ENCODE measurements at places on chromosomes 12 and 14.

- no peak overlapping the region for H3K4me3 ChIP-seq
- DNase-seq, result no peak
- no peaks in the 10 kb centered on the region for H3K27me3 ChIP-seq
- no peak overlapping the region for H3K27ac ChIP-seq
Measured at GRCh38 chr14:58701604-58702003, 63.8 kb downstream of the DACT1 start.

- H3K36me3 ChIP-seq, result peaks cover 5% of the 10 kb centered on the region
- no peaks in the 10 kb centered on the region for H3K4me1 ChIP-seq
- H3K27me3 ChIP-seq, result no peaks in the 10 kb centered on the region
- H3K27ac ChIP-seq, result no peak overlapping the region
- H3K4me3 ChIP-seq, result no peak overlapping the region
Measured at GRCh38 chr14:44107156-44107555, 399.9 kb downstream of the FSCB start.

- H3K4me3 ChIP-seq, result no peak overlapping the region
- peaks cover 4% of the 10 kb centered on the region for H3K4me1 ChIP-seq
- no peaks in the 10 kb centered on the region for H3K36me3 ChIP-seq
- peaks cover 3% of the 10 kb centered on the region for H3K27me3 ChIP-seq
- DNase-seq, result no peak
- no peak overlapping the region for H3K27ac ChIP-seq
Measured at GRCh38 chr12:92528586-92528985, 174.2 kb upstream of the PLEKHG7 start.

- H3K27me3 ChIP-seq, result no peaks in the 10 kb centered on the region
- no peaks in the 10 kb centered on the region for H3K36me3 ChIP-seq
- no peaks in the 10 kb centered on the region for H3K4me1 ChIP-seq
- H3K27ac ChIP-seq, result no peak overlapping the region
Measured at GRCh38 chr14:93520053-93520607, 89.4 kb downstream of the UNC79 start.

- H3K27ac ChIP-seq, result no peak overlapping the region
- H3K4me1 ChIP-seq, result peaks cover 4% of the 10 kb centered on the region
- DNase-seq, result no peak
- H3K4me3 ChIP-seq, result no peak overlapping the region
- peaks cover 3% of the 10 kb centered on the region for H3K36me3 ChIP-seq
- H3K27me3 ChIP-seq, result no peaks in the 10 kb centered on the region
Measured at GRCh38 chr14:31660191-31660590, 99.0 kb downstream of the NUBPL start.

DNA sequence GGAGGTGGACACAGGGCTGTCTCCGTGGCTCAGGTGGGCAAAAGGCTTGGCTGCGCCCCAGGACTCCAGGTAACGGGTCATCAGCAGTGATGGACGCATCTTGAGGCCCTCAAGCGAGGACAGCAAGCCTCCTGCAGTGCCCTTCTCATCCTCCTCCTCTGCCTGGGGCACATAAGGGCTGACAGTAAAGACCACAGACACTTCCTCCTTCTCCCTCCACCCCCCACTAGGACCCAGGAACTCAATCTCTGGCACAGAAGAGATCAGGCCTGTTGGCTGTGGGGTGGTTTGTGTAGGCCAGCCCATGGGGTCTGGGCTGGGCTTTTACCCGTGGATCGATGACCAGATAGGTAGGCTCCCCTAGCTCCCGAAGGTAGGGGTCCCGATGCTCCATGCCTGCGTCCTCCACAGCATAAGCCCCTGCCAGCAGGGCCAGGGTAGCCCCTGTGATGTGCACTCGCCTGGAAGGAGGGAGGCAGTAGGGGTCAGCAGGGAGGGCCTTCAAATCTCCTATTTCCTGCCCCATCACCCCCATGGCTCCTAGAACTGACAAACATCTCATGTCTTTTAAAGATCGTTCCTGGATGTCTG lies 5.7 kb downstream of the ADCY4 start:
- H3K4me1 ChIP-seq, result peaks cover 33% of the 10 kb centered on the region
- DNase-seq, result no peak
- peaks cover 15% of the 10 kb centered on the region for H3K27me3 ChIP-seq
- no peak overlapping the region for H3K4me3 ChIP-seq
